ENCODE measurements at places on chromosomes 3 and 15. TPM values are rescaled to one million over a fixed set of nuclear protein-coding genes. Genes with fewer than 3 reads are reported as not detected.

Gene HTD2
- 7.9 TPM for total RNA-seq

Gene CAV3
- not detected for total RNA-seq

Gene SLC28A1
- total RNA-seq: not detected

Gene SSUH2
- 0.25 TPM for total RNA-seq

Gene ZNF860
- total RNA-seq: not detected

Gene ITGB5
- total RNA-seq: 3.0 TPM

Gene CHRM5
- not detected for total RNA-seq

Gene MESP2
- not detected for total RNA-seq

Gene NRG4
- total RNA-seq: not detected

Gene C3orf49
- not detected for total RNA-seq

Gene SERPINI1
- total RNA-seq: 4.1 TPM

DNA sequence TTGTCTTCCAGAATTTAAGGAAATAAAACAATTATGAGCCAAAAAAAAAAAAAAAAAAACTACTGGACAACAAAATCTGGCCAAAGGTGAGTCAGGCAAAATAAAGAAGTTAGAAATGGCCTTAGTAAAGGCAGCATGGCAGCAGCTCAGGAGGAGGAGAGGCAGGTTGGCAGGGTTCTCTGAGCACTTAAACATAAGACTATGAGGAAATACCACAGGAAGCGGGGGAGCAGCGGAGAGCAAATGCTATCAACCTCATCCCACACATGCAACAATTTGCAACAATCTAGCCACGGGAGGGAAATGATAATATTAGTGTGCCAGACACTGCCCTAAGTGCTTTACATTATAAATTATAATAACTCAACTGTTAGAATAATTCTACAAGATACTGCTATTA, 247.3 kb upstream of the NSMCE3 start:
- no peak for DNase-seq

- no peak for DNase-seq
These were observed 15.3 kb downstream of the PXYLP1 start for GRCh38 chr3:141246958-141247301.

GRCh38 chr15:83063551-83063950, 3.5 kb downstream of the BTBD1 start:
- no peak for DNase-seq

DNA sequence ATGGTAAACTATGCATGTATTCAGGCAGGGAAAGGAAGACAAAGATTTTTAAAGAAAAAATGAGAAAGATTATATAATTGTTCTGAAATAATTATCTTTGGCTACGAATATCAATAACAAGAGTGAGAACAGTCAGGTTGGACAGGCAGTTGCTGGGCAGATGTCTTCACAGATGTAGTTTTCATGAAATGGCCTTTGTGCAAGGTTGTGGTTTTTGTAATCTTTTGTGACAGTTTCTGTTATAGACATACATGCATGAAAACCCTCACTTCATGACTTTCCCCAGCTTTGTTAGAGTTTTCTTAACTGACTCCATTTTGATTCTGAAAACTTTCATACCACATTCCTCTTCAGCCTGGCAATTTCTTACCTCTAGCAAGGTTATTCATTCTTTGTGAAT, 34.9 kb upstream of the SLC25A36 start:
- DNase-seq: no peak

GRCh38 chr3:16523778-16524177, 10.3 kb upstream of the RFTN1 start:
- no peak for DNase-seq

- DNase-seq: peak; percentile 2
These were observed 1.1 kb downstream of the TP63 start for GRCh38 chr3:189632242-189632641.

GRCh38 chr3:42855219-42855546, 20.5 kb downstream of the CYP8B1 start:
- no peak for DNase-seq

DNA sequence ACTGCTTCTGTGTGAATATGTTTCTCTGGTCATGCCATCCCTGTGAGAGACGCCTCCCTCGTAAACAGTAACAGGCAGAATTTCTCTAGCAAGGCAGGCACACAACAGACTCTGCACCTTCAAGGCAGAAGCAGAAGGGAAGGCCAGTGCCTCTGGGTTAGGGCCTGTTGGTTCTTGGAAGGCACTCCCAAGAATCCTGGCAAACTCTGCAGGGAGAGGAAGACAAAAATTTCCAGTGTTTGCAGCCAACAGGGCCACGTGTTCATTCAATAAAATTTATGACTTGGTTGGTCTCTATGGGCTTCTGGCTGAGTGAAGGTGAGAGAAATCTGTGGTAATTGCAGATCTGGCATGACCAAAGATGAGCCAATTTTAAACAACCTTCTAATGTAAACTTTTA, 39.3 kb downstream of the NFKBIZ start:
- DNase-seq: no peak

- peak; percentile 70 for DNase-seq
These were observed 81.5 kb downstream of the SLC25A26 start for GRCh38 chr3:66302288-66302687.

DNA sequence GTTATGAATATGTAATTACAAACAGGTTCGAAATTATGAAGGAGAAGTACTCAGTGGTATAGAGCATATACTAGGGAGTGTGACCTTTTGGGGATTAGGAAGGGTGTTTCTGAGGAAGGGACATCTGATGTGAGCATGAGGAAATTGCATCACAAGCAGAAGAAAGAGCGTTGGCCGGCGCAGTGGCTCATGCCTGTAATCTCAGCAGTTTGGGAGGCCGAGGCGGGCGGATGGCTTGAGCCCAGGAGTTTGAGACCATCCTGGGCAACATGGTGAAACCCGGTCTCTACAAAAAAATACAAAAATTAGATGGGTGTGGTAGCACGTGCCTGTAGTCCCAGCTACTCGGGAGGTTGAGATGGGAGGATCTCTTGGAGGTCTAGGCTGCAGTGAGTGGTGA, 6.9 kb downstream of the CMTM7 start:
- no peak for DNase-seq

All from naive thymus-derived CD4-positive, alpha-beta T cell (primary cell).